Activated T-cell treated with anti-CD3 and anti-CD28 coated beads, Interleukin-2, amount 50 U/mL, for 72 hours (primary cell): ENCODE measurements at places on chromosomes 5 and 9.

- DNase-seq, result no peak
- no peak overlapping the region for H3K4me3 ChIP-seq
- no peaks in the 10 kb centered on the region for H3K4me1 ChIP-seq
Measured at GRCh38 chr9:73038613-73039012, 85.8 kb upstream of the ALDH1A1 start.

GRCh38 chr5:76804266-76804665 lies 14.6 kb upstream of the F2RL1 start:
- H3K27me3 ChIP-seq, result peaks cover 16% of the 10 kb centered on the region
- H3K27ac ChIP-seq, result no peak overlapping the region
- H3K4me3 ChIP-seq, result no peak overlapping the region

- H3K27me3 ChIP-seq, result no peaks in the 10 kb centered on the region
- no peak for DNase-seq
- peaks cover 58% of the 10 kb centered on the region for H3K4me1 ChIP-seq
- no peak overlapping the region for H3K4me3 ChIP-seq
- H3K27ac ChIP-seq, result no peak overlapping the region
Measured at GRCh38 chr9:91181541-91181940, 180.2 kb downstream of the AUH start.

GRCh38 chr5:78514427-78515330 lies 133.9 kb downstream of the LHFPL2 start:
- H3K4me3 ChIP-seq, result no peak overlapping the region
- H3K27ac ChIP-seq, result no peak overlapping the region
- H3K4me1 ChIP-seq, result peaks cover 6% of the 10 kb centered on the region
- H3K27me3 ChIP-seq, result peaks cover 82% of the 10 kb centered on the region
- no peaks in the 10 kb centered on the region for H3K36me3 ChIP-seq

DNA sequence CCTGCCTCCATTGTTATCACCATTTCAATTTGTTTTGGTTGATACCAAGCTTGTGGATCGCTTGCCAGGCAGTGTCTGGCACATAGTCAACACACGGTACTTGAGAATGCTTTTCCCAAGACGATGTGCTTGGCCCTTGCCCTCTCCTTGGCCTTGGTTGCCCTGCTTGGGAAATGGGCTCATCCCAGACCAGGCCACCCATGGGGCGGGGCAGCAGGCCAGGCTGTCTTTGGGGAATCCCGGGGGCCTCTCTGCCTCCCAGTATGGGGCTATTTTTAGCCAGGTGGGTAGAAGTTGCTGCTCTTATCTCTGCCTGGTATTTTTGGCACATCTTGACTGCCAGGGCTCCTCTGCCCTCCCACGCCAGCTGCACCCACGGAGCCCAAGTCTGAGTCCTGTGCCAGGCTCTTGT lies 49.9 kb downstream of the LMX1B start:
- no peak for DNase-seq
- no peak overlapping the region for H3K4me3 ChIP-seq
- no peaks in the 10 kb centered on the region for H3K27me3 ChIP-seq
- no peak overlapping the region for H3K27ac ChIP-seq
- H3K36me3 ChIP-seq, result no peaks in the 10 kb centered on the region
- H3K4me1 ChIP-seq, result peaks cover 4% of the 10 kb centered on the region

DNA sequence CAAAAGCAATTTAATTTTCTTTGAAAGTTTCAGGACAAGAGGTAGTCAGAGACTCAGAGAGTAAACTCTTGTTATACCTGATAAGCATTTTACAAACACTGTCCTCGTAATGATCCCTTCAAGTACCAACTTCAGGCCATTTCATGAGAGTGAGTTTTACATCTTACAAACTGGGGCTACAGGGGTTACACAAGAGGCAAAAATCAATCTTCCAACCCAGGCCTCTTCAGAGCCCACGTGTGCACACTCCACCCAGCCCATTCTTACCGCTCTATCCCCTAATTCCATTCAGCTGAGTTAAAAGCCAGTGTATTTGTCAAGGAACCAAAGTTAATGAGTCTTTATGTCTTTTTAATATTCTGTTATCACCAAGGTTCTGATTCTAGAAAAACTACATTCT lies 46.5 kb downstream of the PSMB7 start:
- peaks cover 52% of the 10 kb centered on the region for H3K4me1 ChIP-seq
- H3K27ac ChIP-seq, result peak overlapping the region; percentile 11
- no peak overlapping the region for H3K4me3 ChIP-seq
- no peak for DNase-seq
- no peaks in the 10 kb centered on the region for H3K27me3 ChIP-seq
- peaks cover 9% of the 10 kb centered on the region for H3K36me3 ChIP-seq

DNA sequence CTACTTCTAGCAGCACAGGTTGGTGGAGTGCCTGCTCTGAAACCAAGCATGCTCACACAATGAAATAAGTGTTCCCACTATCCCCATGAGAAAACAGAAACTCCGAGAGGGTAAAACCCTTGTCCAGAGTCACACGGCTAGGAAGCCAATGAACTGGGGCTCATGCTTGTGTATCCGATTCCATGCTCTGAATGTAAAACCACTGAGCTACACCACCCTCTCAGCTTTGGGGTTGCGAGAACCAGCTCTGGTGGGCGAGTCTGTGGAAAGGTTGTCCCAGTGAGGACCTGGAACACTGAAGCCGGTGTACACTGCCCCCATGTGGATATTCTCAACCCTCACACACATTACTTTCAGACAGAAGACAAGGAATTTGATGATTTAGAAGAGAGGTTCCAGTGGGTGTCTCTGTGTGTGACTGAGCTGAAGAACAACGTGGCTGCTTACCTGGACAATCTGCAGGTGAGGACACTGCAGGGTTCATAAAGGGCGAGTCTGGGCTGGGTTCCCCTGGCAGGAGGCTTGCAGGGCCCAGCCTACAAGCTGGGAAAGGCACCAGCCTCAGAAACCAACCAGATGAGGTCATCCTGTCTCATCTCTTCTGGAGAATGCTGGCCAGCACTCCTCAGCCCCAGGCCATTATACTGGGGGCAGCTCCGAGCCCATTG lies 37.4 kb downstream of the ARHGEF37 start:
- H3K4me3 ChIP-seq, result no peak overlapping the region
- H3K27ac ChIP-seq, result no peak overlapping the region
- H3K36me3 ChIP-seq, result no peaks in the 10 kb centered on the region

DNA sequence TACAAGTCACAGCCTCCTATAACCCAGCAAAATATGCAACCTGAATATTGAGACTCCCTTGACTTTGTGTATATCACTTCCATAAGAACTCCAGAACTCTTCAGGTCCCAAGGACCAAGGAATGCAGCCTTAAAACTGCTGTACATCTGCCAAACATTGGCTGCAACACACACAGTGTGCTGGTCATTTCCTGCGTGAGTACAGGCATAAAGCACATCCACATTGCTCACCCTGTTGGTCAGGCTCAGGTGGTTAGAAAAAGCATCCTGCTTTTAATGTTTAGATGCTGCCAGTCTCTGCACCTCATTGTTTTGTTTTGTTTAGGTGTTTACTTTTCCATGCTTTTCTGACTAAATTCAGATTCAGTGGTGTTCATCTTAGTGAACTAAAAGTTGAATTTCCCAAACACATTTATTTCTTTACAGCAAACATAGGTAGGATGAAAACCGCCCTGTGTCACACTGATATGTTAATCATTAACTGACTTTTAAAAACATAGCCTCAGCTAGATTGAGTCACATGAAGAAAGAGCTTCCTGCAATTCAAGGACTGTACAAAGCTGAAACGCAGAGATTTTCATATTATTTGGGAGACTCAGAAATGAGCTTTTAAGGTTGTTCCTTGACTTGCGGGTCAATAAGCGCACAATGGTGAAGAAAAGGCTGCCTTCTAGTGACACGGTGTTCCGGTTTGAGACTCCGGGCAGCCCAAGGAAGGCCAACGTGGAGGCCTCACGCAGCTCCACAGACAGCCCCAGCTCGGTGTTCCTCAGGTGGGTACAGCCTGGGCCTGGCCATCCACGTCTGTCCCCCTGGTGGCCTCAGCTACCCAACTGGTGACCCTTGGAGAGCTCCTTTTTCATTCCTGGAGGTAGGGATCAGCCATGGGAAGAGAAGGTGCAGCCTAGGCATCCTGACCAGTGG lies 52.2 kb upstream of the GRAMD2B start:
- no peaks in the 10 kb centered on the region for H3K27me3 ChIP-seq
- DNase-seq, result no peak
- H3K36me3 ChIP-seq, result no peaks in the 10 kb centered on the region
- H3K4me3 ChIP-seq, result no peak overlapping the region

GRCh38 chr9:105912863-105913516 lies 218.6 kb downstream of the TMEM38B start:
- H3K27ac ChIP-seq, result no peak overlapping the region
- H3K4me3 ChIP-seq, result no peak overlapping the region
- H3K27me3 ChIP-seq, result no peaks in the 10 kb centered on the region
- H3K4me1 ChIP-seq, result no peaks in the 10 kb centered on the region
- H3K36me3 ChIP-seq, result no peaks in the 10 kb centered on the region

GRCh38 chr5:158373608-158374395 lies 514.9 kb upstream of the CLINT1 start:
- no peak overlapping the region for H3K4me3 ChIP-seq
- no peak overlapping the region for H3K27ac ChIP-seq
- no peaks in the 10 kb centered on the region for H3K4me1 ChIP-seq
- H3K36me3 ChIP-seq, result no peaks in the 10 kb centered on the region

- H3K27me3 ChIP-seq, result peaks cover 25% of the 10 kb centered on the region
- no peak overlapping the region for H3K4me3 ChIP-seq
- no peaks in the 10 kb centered on the region for H3K36me3 ChIP-seq
- no peak for DNase-seq
Measured at GRCh38 chr5:172407241-172407691, 47.1 kb downstream of the SH3PXD2B start.

DNA sequence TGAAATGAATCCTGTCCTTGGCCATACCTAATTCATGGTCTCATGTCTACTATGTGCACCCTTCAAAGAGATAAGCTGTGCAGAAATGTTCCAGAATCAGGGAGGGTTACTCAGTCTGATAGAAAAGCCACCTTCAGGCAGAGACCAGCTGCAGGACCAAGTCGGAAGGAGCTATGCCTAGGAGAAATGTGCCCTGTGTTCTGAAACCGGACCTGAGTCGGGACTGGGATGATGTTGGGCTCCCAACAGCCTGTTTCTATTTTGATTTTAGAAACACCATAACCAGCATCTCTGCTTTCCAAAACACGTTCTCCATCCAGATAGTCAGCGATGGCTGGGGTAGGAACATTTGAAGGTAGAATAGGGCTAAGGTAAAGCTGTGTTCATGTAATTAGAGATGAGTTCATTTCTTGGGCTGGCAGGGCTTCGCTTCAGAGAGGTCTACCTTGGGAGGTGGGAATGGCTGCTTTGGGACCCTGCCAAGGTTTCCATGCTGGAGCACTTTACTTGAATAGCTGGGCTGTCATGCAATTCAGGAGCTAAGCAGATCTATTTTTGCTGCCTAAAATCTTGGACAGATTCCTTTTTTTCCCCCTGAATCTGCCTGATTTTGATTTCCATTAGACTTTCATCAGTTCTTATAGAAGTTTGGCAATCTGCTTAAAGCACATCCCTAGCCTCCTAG lies 2.8 kb downstream of the ADCY2 start:
- H3K4me3 ChIP-seq, result no peak overlapping the region
- no peaks in the 10 kb centered on the region for H3K36me3 ChIP-seq
- DNase-seq, result no peak

GRCh38 chr5:133552925-133553525 lies 59.3 kb downstream of the FSTL4 start:
- no peak overlapping the region for H3K4me3 ChIP-seq
- no peak overlapping the region for H3K27ac ChIP-seq
- no peaks in the 10 kb centered on the region for H3K4me1 ChIP-seq

- no peaks in the 10 kb centered on the region for H3K36me3 ChIP-seq
- no peak overlapping the region for H3K27ac ChIP-seq
- no peak for DNase-seq
Measured at GRCh38 chr5:89283728-89284493, 400.9 kb upstream of the MEF2C start.

GRCh38 chr5:78751872-78752271 lies 103.3 kb upstream of the LHFPL2 start:
- H3K36me3 ChIP-seq, result no peaks in the 10 kb centered on the region
- peaks cover 6% of the 10 kb centered on the region for H3K27me3 ChIP-seq
- DNase-seq, result no peak
- H3K27ac ChIP-seq, result no peak overlapping the region

GRCh38 chr5:122392824-122393223 lies 80.8 kb downstream of the SNCAIP start:
- H3K27ac ChIP-seq, result no peak overlapping the region
- no peaks in the 10 kb centered on the region for H3K27me3 ChIP-seq
- H3K4me3 ChIP-seq, result no peak overlapping the region

DNA sequence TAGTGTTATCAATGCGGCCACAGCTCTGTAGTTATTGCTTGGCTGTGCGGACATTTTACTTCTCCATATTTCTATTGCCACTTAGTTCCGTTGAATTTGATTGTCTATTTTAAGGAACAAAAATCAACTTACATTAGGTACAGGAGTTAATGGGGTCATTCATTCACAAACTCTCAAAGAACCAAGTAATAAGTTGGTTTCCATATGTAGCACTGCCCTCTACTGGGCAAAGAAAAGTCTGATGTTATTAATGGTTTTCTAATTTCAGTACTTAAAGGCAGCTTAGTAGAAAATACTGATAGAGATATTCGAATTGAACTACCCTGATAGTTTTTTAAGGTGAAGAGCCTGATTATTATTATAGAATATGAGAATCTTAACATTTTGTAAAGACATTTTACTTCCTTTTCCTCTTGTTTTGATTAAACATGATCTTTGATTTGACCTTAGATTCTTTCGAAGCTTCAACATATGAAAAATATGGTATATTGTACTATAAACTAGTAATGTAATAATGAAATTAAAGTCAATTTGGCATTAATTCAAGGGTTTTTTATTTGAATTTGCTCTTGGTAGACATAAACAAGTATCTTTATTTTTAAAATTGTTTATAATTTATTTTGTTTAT lies 119.5 kb upstream of the CTNND2 start:
- H3K27me3 ChIP-seq, result no peaks in the 10 kb centered on the region
- DNase-seq, result no peak
- H3K27ac ChIP-seq, result no peak overlapping the region

DNA sequence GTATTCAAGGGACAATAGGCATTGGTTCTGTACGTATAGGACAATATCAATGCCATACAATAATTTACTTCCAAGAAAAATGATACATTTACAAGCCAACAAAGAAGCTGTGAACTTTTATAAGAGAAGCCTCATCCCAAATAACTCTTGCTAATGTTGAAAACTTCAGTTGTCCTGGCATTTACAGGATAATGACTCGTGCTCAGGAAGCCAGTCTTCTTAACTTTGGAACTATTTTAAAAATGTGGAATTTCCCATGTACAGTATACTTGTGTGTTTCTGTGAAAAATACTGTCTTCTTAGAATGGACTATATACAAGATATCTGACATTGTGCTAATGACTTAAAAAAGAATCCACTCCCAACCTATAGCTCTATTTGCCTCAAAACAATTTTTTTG lies 1479.3 kb upstream of the CDH9 start:
- no peaks in the 10 kb centered on the region for H3K4me1 ChIP-seq
- DNase-seq, result no peak
- no peaks in the 10 kb centered on the region for H3K27me3 ChIP-seq
- no peak overlapping the region for H3K4me3 ChIP-seq
- no peak overlapping the region for H3K27ac ChIP-seq
